ENCODE measurements at places on chromosomes 1 and 21. TPM values are rescaled to one million over a fixed set of nuclear protein-coding genes. Genes with fewer than 3 reads are reported as not detected.
A peak's percentile ranks its signal among the peaks of the same experiment; 100 is the strongest.

SMPDL3B gene
- total RNA-seq = 0.29 TPM

AMY2B gene
- total RNA-seq = 1.3 TPM

KCNH1 gene
- total RNA-seq = not detected

HAO2 gene
- total RNA-seq = not detected

SYT14 gene
- total RNA-seq = not detected

ELAVL4 gene
- not detected for total RNA-seq

MNDA gene
- total RNA-seq = not detected

FCN3 gene
- total RNA-seq = not detected

PADI6 gene
- total RNA-seq = not detected

PIK3C2B gene
- 3.4 TPM for total RNA-seq

GBP6 gene
- total RNA-seq = not detected

LCE2A gene
- not detected for total RNA-seq

SLC22A15 gene
- 0.27 TPM for total RNA-seq

CCDC28B gene
- 2.8 TPM for total RNA-seq

CLCA1 gene
- not detected for total RNA-seq

SH2D2A gene
- total RNA-seq = 0.73 TPM

OR2T29 gene
- not detected for total RNA-seq

ST6GALNAC3 gene
- total RNA-seq = not detected

CGN gene
- total RNA-seq = 0.24 TPM

TNFSF4 gene
- 3.2 TPM for total RNA-seq

DNA sequence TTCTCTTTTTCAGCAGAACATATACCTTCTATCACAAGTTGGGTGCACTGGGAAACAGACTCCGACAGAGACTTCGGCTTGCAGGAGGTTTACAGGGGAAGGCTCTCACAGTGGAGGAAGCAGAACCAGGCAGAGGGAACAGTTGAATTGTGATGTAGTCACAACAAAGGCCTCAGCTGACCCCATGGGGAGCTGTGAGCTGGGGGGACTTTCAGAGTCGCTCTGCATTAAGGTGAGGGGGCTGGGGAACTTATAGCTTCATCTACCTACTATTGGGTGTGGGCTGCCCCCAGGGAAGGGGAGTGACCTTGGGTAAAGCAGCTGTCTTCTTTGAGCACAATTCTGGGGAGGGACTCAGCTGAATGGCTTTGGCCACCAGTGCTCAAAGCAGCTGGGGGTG lies 94.9 kb upstream of the POU3F1 start:
- no peak for DNase-seq

DNA sequence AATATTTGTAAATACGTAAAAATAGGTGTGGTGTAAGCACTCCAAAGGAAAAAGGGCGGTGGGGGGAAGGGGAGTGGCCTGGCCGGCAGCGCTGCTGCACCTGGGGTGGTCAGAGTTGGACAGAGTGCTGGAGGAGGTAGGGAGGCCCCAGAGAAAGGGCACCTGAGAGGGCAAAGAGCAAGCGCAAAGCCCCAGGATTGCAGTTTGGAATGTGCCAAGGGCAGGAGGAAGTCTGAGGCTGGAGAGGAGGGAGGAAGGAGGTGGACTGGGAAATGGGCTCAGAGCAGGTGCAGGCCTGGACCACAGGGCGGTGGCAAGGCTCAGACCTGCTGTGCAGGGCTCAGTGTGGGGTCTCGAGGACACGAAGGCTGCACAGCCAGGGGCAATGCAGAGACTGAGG lies 30.6 kb downstream of the LDLRAP1 start:
- no peak for DNase-seq

- DNase-seq = no peak
Measured at GRCh38 chr1:62406576-62406975, 30.3 kb upstream of the USP1 start.

DNA sequence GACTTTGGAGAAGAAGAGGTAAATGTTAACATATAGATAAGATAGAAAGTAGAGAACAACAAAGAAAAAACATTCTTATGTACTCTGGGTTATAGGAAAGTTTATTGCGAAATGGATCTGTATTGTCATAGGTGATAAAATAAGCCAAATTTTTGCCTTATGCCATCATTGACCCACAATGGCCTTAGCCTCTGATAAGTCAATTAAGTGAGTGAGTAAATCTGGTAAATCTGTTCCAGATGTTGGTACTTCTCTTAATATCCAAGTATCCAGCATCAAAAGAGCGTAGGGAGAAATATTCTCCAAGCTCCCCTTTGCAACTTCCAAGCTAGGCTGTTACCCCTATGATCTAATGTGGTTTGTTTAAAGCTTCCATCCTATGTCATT lies 38.3 kb upstream of the CLCA4 start:
- DNase-seq = no peak

GRCh38 chr1:53075761-53076163 lies 13.7 kb downstream of the PODN start:
- DNase-seq = peak; percentile 7

DNA sequence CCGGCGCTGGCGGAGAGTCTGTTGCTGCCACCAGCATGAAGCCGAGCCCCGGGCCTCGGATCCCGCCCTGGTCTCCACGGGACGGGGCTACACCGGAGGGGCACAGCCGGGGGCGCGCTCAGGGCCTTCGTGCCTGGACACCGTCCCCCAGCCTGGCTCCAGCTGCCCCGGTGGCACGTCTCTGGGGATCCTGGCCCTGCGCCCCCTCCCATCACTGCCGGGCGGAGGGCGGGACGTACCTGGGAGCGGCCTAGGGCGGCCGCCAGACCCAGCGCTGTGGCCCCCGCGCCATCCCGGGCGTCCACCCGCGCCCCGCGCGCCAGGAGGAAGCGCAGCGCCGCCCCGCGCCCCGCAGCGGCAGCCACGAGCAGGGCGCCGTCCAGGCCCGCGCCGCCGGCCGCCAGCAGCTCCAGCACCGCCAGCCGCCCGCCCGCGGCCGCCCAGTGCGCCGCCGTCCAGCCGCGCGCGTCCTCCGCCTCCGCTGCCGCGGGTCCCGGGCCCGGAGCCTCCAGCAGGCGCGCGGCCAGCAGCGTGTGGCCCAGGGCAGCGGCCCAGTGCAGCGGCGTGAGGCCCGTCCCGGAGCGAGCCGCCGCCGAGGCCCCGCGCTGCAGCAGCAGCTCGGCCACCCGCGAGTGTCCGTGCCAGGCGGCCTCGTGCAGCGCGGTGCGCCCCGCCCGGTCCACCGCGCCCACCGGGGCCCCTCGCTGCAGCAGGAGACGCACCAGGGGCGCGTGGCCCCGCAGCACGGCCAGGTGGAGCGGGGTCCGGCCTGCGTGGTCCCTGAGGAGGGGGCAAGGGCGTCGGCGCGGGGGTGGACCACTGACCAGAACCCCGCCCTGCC lies 1.0 kb downstream of the ANKRD65 start:
- DNase-seq = no peak

DNA sequence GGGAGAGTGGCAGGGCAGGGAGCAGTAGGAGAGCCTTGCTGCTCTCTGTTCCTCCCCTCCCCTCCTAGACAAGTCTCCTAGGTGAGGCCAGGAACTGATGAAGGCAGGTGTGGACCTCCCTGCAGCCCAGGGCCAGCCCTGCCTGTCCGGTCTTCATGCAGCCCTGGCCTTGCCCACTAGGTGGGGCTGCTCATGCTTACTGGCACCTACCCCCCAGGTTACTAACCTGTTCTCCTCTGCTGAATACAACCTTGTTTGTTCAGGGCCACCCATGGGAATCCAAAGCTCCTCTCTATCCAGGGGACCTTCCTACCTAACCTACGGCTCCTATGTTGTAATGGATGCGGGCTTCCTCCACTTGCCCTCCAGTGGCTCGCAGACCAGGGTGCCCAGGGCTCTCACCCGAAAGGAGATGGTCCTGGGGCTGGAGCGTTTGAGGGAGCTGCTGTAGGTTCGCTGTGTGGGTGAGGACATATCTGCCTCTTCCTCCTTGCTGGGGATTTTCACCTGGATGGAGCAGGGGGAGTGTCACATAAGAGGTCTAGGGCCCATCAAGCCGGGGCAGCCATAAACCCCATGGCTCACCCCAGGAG lies 7.9 kb upstream of the TNNT2 start:
- peak; percentile 62 for DNase-seq

DNA sequence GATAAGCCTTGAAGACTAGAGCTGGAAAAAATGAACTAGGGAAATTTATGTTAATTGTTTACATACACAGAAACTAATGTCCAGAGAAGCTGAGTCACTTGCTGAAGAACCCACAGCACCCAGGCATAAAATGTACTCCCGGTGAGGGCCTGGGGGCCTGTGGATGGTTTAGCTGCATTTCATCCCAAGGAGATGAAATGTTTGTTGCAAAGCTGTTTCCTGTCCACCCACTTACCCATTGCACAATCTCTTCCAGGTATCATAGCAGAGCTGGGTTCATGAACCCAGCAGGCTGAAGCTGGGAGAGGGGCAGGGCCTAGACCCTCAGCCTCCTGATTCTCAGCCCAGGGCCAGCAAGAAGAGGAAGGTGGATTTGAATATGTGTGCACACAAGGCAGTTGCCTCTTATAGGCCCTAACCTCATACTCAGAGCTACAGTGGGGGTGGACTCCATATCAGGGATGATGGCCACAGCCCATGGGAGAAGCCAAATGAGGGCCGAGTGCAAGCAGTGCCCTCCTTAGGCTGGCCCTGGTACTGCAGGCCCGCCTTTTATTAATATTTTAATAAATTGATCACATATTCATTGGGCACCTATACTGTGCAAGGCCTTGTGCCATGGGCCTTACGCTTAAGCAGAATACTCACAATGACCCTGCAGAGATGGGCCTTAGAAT lies 110.8 kb downstream of the LACTBL1 start:
- DNase-seq = no peak

- DNase-seq = no peak
Measured at GRCh38 chr1:9842073-9842711, 18.4 kb upstream of the CLSTN1 start.

- DNase-seq = no peak
Measured at GRCh38 chr1:153341431-153341934, 7.2 kb downstream of the PGLYRP4 start.

DNA sequence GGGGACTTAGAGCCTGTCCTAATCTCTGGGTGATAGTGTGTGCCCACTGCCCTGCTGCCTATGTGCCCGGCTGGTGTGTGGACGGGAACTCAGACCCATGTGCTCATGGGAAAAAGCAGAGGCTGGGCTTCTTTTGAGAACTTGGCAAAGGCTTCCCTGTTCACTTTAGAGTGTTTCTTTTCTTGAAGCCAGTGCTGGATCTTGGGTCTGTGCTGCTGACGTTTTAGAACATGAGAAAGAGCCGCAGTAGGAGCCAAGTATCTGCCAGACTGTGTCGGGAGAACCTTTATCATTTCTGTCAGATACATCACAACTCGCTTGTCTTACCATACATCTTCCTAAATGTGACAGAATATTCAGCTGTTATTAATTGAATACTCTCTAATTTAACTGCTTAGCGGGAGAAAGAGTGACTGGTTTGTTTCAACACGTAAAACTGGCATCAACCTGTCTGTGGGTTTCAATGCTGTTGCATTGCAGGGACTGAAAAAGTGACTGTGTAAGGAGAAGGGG lies 195.2 kb downstream of the PBX1 start:
- no peak for DNase-seq

GRCh38 chr1:39617488-39618049 lies 21.9 kb downstream of the HEYL start:
- no peak for DNase-seq

- peak; percentile 33 for DNase-seq
Measured at GRCh38 chr1:9442278-9442846, 96.9 kb upstream of the SLC25A33 start.

DNA sequence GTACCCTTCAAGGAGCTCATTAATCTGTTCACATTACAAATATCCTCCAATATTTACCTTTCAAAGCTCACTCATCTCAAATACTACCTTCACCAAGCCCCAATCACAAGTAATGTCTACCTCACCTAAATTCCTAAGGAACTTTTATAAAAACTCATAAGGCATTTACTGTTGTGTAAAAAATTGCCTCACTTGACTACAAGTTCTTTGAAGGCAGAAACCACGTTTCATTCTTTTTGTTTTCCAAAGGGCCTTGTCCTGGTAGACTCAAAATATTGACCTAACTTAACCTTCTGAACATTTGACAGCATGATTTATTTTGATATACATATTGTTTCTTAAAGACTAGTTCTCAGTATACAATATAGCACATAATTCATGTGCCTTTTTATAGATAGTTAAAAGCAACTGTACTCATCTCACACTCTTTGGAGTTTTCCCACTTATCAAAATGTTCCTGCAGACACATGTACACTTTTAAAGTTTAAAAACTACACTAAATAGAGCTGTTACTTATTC lies 2.5 kb downstream of the USP33 start:
- DNase-seq = no peak

- DNase-seq = peak; percentile 91
Measured at GRCh38 chr21:46295996-46296752, 10.0 kb downstream of the YBEY start.
